ENCODE measurements at places on chromosomes 2 and 18. TPM values are rescaled to one million over a fixed set of nuclear protein-coding genes. Genes with fewer than 3 reads are reported as not detected.

THADA gene
- total RNA-seq: 35.7 TPM

C1GALT1C1L gene
- total RNA-seq: not detected

TUBA3E gene
- total RNA-seq: not detected

COL4A4 gene
- total RNA-seq: 2.8 TPM

DNAH7 gene
- total RNA-seq: 1.8 TPM

VWC2L gene
- not detected for total RNA-seq

KCNE4 gene
- total RNA-seq: 8.2 TPM

NUP35 gene
- total RNA-seq: 18.4 TPM

RHOB gene
- total RNA-seq: 1,356 TPM

ATAD2B gene
- 56.9 TPM for total RNA-seq

ANKAR gene
- total RNA-seq: 14.9 TPM

TACR1 gene
- total RNA-seq: 4.8 TPM

ACKR3 gene
- 88.7 TPM for total RNA-seq

LYG2 gene
- not detected for total RNA-seq

BMP10 gene
- not detected for total RNA-seq

TMEM198 gene
- 2.4 TPM for total RNA-seq

FNDC4 gene
- total RNA-seq: 7.0 TPM

MAPRE2 gene
- total RNA-seq: 33.3 TPM

RNF144A gene
- 27.3 TPM for total RNA-seq

UGT1A6 gene
- not detected for total RNA-seq

CDH2 gene
- total RNA-seq: 3.9 TPM

CYP26B1 gene
- total RNA-seq: 36.6 TPM

ESPNL gene
- 2.1 TPM for total RNA-seq

NEU2 gene
- total RNA-seq: not detected

PIEZO2 gene
- total RNA-seq: 27.7 TPM

ZC3H6 gene
- total RNA-seq: 19.9 TPM

TNFRSF11A gene
- total RNA-seq: 5.5 TPM

DOK6 gene
- 4.0 TPM for total RNA-seq

KCNG2 gene
- 0.60 TPM for total RNA-seq

COL3A1 gene
- 149 TPM for total RNA-seq

TTR gene
- not detected for total RNA-seq

STARD6 gene
- total RNA-seq: not detected

CYP27C1 gene
- 0.42 TPM for total RNA-seq

FAM161A gene
- total RNA-seq: 2.8 TPM

ALPG gene
- total RNA-seq: not detected

GPAT2 gene
- total RNA-seq: 12.4 TPM

FEV gene
- total RNA-seq: not detected

CD302 gene
- total RNA-seq: 59.4 TPM

PARD6G gene
- 10.7 TPM for total RNA-seq

ABHD1 gene
- total RNA-seq: 0.78 TPM

ABCG5 gene
- total RNA-seq: not detected

MFSD6 gene
- 92.7 TPM for total RNA-seq

PIK3C3 gene
- 87.7 TPM for total RNA-seq

RAB27B gene
- total RNA-seq: under 0.01 TPM

ELOA2 gene
- not detected for total RNA-seq

TPO gene
- 32.6 TPM for total RNA-seq

RBMS1 gene
- 73.6 TPM for total RNA-seq

ZFAND2B gene
- 52.2 TPM for total RNA-seq

MREG gene
- total RNA-seq: 3.3 TPM

TRPM8 gene
- not detected for total RNA-seq

DNAJC5G gene
- total RNA-seq: not detected

ACADL gene
- 85.4 TPM for total RNA-seq

G6PC2 gene
- not detected for total RNA-seq

ATP9B gene
- 56.9 TPM for total RNA-seq

All from tibial nerve (tissue), 4 donors.